Effector CD8-positive, alpha-beta T cell (primary cell): ENCODE measurements at places on chromosomes 3 and 15.
A peak's percentile ranks its signal among the peaks of the same experiment; 100 is the strongest.

DNA sequence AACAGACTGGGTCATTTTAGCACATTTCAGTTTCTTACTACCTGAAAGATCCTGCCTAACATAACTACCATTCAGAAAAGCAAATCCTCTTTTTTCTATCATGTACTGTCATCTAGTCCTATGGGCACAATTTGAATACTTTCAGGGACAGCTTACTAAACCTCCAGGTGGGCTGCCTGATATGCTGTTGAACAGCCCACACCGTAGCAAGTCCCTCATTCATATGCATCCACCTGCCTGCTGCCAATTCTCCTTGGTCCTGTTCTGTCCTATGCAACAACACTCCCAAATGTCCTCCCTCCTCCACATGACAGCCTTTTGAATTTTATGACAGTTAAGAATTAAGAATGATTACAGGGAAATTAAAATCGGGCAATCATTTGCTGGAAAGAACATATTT is 137.9 kb downstream of the KCNAB1 start:
- DNase-seq, result no peak

DNA sequence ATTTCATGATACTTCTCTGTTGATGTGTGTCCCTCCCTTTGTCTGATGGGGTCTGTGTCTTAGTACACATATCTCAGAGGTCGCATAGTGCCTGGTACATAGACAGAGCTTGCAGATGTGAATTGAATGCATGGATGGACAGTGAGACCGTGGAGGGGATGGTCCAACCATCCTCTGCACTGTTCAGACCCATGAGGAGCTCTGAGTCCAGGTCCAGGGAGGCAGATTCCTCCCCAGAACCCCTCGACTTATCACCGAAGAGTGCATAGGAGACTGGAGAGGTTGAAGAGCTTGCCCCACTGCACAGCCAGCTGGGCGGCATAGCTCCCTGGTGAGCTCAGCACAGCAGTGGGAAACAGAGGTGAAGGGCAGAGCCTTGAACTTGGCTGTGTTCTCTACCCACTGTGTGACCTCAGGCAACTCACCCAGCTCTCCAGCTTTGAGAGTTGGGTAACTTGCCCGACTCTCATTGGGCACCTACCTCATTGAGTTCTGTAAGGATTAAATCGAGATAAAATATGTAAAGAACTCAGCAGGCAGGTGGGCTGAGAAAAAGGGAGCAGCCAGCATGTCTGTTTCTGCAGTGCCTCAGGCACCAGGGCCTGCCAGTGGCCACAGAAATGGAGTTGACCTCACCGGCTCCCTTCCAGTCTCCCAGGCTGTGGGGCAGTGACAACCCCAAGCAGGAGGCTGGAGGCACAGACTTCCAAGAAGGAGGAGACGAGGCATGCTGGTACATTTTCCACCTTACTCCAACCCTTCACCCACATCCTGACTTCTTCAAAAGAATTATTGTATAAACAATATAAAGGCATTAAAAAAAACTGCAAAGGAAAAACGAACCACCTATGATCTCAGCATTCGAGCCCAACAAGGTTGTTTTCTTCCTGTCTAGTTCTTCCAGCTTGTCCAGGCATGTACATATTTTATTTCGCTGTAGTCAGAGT is 54.1 kb upstream of the TFRC start:
- no peak for DNase-seq

- DNase-seq, result no peak
Measured at GRCh38 chr15:95175914-95176658, 944.7 kb downstream of the MCTP2 start.

DNA sequence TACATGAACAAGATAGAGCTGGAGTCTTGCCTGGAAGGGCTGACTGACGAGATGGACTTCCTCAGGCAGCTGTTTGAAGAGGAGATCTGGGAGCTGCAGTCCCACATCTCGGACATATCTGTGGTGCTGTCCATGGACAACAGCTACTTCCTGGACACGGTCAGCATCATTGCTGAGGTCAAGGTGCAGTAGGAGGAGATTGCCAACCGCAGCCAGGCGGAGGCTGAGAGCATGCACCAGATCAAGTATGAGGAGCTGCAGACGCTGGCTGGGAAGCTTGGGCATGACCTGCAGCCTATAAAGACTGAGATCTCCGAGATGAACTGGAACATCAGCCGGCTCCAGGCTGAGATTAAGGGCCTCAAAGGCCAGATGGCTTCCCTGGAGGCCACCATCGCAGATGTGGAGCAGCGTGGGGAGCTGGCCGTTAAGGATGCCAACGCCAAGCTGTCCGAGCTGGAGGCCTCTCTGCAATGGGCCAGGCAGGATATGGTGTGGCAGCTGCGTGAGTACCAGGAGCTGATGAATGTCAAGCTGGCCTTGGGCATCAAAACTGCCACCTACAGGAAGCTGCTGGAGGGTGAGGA is 5.5 kb upstream of the LARP6 start:
- no peak for DNase-seq

DNA sequence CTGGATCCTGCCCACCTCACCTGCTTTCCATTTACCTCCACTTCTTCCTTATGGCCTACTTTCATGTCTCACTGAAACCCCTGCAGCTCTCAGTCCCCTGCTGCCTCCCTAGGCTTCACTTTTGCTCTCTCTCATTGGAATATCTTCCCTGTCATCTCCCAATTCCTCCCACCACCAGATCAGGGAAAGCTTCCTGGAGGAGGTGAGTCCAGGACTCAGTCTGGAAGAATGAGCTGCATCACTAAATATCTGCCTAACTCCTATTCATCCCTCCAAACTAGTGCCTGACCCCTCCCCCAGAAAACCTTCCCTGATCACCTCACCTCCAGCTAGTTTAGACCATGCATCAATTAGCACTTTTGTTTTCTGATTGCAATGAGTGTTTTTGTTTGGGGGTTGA is 37.1 kb downstream of the MRPL46 start:
- DNase-seq, result no peak

GRCh38 chr3:11601446-11602238 is 42.1 kb downstream of the VGLL4 start:
- no peak for DNase-seq

DNA sequence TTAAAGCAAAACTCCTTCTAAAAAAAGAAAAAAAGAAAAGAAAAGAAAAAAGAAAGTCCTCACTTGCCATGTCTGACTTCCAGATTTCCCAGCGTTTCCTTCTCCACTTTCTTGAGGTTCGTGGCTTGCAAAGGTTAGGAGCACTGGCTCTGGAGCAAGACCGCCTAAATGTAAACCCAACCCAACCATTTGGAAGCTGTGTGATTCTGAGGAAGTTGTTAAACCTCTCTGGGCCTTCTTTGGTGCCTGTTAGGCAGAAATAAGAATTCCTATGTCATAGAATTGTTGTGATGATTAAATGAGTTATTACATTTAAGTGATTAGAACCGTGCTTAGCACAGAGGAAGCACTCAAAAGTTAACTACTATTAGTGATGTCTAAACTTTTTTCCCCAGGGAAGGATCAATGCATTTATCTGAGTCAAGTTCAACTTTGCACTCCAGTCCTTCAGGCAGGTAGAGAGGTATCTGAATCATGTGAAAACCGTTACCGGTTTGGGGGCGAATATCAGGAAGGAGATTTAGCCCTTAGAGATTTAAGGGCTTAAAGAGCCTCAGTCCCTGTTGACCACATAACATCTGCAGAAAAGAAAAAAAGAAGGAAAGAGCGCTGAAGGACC is 78.3 kb upstream of the HES1 start:
- DNase-seq, result no peak

DNA sequence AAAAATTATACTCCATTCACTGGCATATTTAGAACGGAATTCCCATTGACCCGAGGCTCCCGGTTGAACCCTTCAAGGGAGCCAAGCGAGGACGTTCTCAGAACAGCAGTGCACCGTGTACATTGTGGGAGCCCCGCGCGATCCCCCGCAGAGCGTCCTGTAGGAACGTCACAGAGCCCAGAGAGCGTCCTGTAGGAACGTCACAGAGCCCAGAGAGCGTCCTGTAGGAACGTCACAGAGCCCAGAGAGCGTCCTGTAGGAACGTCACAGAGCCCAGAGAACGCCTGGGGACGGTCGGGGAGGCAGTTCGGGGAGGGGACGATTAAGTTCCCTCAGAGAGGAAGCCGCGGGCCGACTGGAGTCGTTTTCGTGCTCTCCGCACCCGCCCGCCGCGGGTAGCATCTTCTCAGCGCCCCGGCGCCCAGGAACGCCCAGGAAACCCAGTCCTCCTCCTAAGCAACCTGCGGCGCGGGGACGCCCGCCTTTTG is 506 bp upstream of the ATP1B3 start:
- peak; percentile 72 for DNase-seq

DNA sequence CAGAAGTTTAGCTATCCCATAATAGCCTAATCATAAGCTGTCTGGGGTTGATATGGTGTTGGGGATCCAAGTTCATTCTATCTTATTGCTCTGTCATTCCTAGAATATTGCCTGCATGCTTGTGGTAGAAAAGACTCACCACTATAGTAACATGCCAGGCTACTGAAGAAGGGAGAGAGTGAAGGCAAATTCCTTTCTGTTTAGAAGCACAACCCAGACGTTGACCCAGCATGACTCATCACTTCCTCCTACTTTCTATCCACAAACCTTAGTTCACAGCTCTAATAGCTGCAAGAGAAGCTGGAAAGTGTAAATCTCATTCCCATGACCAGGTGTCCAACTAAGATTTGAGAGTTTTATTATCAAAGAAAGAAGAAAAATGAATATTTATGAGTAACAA is 57.8 kb upstream of the NMD3 start:
- no peak for DNase-seq

DNA sequence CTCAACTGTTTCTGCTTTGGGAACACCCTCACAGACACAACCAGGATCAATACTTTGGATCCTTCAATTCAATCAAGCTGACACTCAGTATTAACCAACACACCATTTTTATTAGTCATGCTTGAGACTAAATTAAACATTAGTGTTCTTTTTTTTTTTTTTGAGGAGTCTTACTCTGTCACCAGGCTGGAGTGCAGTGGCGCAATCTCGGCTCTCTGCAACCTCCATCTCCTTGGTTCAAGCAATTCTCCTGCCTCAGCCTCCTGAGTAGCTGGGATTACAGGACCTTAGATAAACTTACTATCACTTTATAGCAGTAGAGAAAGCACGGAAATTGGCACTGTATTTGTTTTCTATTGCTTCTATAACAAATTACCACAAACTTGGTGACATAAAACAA is 2.0 kb upstream of the RAB11A start:
- DNase-seq, result no peak

GRCh38 chr15:62223020-62223419 is 57.9 kb upstream of the C2CD4B start:
- no peak for DNase-seq

DNA sequence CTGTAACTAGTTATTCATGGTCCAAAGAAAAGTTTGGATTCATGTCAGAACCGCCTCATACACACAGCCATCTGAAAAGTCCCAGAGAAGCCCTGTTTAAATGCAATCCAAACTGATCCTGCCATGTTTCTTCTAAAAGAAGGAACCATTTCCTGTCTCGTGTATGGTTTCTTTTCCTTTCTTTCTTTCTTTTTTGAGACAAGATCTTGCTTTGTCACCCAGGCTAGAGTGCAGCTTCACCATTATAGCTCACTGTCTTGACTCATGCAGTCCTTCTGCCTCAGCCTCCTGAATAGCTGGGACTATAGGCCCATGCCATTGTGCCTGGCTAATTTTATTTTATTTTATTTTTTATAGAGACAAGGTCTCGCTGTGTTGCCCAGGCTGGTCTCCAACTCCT is 77.4 kb upstream of the NSMCE3 start:
- DNase-seq, result no peak

DNA sequence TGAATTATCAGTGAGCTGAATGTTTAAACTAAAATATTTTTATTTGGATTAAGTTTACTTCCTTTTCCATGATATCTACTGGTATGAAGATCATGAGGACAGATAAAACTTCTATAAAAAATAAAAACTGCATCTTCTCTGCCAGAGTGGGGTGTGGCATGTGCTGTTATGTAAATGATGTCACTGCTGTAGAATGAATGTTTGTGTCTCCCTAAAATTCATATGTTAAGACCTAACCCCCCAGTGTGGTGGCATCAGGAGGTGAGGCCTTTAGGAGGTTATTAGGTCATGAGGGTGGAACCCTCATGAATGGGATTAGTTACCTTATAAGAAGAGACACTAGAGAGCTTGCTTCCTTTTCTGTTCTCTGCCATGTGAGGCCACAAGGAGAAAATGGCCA is 178.7 kb upstream of the DPH6 start:
- no peak for DNase-seq

DNA sequence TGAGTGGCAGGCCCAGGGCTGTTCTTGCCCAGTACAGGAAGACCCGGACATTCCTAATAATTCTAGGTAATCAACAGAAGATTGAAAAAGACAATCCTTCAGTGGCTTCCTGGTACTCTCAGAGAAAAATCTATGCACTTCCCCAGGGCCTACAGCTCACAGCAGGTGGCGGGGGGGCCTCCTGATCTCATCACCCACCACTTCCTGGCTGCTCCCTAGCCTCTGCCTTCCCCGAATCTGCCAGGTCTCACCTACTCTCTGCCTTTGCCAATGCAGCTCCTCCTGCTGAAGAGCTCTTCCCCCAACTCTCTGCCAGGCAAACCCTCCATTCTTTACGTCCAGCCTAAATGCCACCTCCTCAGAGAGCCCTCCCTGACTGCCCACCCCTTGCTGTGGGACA is 37.5 kb downstream of the EHD4 start:
- DNase-seq, result peak; percentile 39

DNA sequence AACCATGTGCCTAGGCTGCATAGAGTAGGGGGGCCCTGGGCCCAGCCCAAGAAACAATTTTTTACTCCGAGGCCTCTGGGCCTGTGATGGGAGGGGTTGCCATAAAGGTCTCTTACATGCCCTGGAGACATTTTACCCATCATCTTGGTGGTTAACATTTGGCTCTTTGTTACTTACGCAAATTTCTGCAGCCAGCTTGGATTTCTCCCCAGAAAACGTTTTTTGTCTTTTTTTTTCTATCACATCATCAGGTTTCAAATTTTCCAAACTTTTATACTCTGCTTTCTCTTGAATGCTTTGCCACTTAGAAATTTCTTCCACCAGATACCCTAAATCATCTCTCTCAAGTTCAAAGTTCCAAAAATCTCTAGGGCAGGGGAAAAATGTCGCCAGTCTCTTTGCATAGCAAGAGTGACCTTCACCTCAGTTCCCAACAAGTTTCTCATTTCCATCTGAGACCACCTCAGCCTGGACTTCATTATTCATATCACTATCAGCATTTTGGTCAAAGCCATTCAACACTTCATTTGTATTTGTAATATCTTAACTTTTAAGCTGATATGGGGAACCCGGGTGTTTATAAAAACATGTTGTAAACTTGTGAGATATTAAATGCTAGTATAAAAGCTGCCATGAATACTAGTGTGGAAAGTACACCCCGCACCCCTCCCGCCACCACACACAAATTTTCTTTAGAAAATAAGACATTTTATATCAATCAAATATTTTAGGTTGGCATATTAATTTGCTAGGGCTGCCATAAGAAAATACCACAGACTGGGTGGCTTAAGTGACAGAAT is 56.0 kb upstream of the PLSCR4 start:
- DNase-seq, result no peak
